ENCODE measurements at places on chromosomes 7 and 10.

- DNase-seq = no peak
Observed at GRCh38 chr10:87878664-87879459, 15.4 kb downstream of the PTEN start.

- DNase-seq = no peak
Observed at GRCh38 chr10:33335801-33336581, 1.5 kb upstream of the NRP1 start.

- DNase-seq = no peak
Observed at GRCh38 chr10:24793648-24794379, 70.1 kb upstream of the ARHGAP21 start.

DNA sequence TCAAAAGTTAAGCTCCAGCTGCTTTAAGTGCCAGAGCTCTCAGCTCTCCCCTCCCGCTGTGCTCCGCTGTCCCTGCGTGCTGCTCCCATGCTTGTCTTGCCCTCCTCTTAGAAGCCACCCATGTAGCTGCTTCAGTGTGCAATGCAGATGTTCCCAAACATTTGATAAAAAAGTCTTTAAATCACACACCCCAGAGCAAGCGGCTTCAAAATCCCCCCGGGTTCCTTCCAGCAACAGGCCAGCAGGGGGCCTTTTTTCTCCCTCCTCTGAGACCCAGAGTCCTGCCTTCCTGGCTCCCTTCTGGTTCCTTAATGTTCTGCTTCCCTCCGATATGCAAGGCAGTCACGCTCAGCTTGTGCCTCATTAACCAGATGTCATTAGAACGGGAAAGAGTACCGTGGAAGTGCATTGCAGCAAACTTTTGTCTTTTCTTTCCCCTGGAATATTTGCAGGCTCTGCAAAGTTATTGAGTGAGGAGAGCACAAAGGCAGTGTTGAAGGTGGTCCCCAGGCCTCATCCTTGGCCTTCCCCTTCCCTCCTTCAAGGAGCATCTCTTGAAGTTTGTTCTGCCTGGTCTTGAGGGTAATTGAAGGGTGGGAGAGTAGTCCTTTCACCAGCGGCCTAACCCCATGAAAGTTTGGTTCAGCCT, 25.5 kb downstream of the LDB3 start:
- DNase-seq = peak; percentile 34

DNA sequence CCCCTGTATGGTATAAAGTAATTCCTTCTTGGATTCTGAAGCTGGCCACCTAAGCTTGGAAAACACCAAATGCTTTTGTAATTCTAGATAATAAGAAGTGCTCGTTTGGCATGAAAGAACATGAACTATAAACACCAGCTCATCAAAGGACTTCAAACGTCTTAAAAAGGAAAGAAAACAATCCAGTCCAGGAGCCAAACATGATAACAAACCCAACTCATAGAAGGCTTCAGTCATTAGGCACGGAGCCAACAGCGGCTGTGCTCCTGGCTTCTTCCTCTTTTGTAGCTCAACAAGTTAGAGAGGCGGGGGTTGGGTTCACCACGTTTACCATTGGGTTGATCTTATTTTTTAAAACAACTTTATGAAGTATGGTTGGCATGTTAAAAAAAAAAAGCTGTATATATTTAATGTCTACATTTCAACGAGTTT, 56.4 kb upstream of the ECHDC3 start:
- DNase-seq = peak; percentile 36

DNA sequence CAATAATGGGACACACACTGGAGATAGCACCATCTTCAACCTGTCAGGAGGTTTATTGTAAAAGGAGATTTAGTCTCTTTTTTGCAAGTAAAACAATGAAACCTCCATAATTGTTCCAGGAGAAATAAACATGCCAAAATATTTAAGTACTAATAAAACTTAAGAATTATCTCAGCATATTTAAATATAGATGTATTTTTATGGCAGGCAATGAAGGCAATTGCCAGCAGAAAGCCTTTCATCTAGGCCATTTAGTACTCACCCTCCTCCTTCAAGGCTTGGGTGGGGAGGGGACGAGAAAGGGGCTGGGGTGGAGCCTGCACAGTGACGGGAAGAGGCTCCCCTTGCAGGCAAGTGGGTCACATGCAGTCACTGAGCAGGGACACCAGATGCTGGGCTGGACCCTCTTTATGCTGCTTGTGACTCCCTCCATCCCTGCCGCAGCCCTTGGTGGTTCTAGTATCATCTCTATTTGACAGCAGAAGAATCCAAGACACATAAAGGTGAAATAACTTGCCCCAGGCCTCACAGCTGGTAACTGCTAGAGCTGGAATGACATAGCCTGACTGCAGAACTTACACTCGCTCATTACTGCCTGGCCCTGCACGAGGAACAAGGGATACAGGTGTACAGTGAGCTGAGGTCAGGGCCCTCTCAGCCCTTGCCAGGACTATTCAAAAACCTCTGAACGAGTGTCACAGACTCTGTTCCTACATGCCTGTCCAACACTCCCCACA, 449.5 kb upstream of the ZMIZ1 start:
- no peak for DNase-seq

- no peak for DNase-seq
Observed at GRCh38 chr10:60363187-60363586, 26.5 kb downstream of the ANK3 start.

GRCh38 chr7:85030893-85031292, 156.0 kb downstream of the SEMA3D start:
- DNase-seq = no peak

GRCh38 chr10:35827783-35828182, 185.7 kb upstream of the FZD8 start:
- DNase-seq = no peak

DNA sequence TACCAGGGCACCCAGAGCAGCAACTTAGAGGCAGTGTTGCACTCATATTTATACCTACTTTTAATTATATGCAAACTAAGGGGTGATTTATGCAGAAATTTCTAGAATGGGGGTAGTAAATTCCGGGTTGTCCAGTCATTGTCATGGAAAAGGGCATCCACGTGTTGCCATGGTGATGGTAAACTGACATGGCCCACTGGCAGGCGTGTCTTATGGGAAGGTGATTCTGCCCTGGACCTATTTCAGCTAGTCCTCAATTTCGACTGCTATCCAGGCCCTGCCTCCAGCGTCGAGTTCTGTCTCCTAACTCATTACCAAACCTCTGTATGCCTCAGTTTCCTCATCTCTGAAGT, 12.8 kb downstream of the SNX8 start:
- no peak for DNase-seq

DNA sequence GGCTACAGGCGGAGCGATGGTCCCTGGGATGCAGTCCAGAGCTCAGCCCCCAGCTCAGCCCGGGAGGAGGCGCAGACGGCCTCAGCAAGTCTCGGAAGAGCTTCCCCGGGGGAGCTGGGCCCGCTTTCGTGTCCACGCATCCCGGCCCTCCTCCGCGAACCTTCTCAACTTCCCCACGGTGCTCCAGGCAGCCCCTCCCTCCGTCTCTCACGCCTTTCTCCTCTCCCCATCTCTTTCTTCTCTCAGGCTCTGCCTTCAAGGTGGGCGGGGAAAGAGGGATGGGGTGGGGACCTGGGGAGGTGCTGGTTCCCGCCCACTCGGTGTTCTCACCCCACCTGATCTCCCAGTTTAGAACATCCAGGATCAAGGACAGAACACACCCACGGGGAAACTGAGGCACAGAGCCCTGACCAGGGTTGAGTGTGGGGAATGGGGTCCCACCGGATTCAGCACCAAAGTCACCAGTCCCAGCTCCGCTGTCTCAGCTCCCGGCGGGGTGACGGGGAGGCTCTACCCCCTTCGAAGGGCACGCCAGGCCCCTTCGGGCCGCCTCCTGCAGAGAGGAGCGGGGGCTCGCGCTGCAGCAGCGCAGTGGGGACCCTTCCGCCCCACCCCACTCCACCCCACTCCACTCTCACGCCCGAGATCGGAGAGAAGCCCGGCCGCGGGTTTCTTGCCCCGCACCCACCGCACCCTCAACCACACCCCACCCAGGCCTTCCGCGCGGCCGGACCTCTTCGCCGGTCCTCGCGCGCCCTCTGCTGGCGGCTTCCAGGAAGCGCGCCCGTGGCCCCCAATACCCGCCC, 18.2 kb downstream of the POLL start:
- DNase-seq = peak; percentile 63

DNA sequence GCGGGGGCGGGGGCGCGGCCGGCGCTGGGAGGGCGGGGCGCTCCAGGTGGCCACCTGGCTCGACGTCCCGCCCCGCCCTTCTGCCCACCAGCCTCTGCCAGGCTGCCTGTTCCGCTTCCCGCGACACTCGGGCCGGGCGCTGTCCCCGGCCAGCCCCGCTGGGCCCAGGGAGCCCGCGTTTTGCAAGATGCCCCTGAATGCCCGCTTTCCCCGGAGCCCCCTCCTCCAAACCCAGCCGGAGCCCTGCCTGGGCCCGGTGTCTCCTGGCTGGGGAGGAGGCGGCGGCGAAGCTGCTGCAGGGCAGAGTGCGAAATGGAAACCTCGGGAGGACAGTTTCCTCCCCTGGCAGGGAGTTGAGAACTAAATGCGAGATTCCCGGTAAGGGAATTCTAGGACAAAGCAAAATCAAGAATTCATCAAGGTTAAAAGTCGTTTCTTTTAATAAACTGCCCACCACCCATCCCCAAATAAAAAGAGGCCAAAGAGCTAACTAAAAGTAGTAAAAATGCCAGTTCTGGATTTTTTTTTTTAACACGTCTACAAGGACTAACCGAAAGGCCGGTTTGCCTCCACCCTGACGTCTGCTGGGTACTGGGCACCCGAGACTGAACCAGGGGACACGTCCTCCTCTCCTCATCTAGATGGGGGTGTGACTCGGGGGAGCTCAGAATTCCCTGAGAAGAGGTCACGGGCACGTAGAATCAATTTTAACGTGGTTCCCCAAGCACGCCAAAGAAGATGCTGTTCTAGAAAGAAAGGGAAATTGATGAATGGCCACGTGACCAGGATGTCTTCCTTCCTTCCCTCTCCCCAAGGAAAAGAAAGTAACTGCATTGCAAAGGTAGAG, 200.4 kb upstream of the NFE2L3 start:
- DNase-seq = no peak

DNA sequence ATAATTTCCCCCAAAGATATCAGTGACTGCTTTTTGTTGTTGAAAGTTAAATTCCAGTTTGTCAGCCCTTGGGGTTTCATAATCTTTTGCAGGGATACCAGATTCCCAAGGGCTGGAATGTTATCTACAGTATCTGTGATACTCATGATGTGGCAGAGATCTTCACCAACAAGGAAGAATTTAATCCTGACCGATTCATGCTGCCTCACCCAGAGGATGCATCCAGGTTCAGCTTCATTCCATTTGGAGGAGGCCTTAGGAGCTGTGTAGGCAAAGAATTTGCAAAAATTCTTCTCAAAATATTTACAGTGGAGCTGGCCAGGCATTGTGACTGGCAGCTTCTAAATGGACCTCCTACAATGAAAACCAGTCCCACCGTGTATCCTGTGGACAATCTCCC, 3.2 kb downstream of the CYP26A1 start:
- no peak for DNase-seq

DNA sequence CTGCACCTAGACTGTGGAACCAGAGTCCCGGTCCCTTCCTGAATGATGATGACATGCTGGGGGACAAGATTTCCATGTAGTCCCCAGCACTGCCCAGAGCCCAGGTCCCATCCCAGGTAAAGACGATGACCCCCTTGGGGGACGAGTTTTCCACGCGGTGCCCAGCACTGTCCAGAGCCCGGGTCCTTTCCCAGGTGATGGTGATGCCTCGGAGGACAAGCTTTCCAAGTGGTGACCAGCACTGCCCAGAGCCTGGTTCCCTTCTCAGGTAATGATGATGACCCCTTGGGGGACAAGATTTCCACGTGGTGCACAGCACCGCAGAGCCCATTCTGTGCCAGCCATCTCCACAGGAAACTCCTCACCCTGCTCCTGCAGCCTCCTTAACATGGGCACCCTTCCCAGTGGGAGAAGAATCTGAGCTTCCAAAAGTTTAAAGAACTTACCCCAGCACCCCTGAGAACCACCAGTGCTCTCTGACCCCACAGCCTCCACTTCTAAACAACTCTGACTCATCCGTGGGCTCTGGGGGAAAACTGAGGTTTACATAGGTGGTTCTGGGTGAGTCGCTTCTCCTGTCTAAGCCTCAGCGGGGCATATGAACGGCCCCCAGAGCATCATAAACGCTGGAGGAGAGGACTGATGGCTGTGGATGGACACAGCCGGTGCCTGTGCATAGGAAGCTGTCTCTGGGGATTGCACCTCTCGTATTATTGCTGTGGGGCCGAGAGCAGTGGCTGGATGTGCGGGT, 233.2 kb downstream of the TCERG1L start:
- no peak for DNase-seq

DNA sequence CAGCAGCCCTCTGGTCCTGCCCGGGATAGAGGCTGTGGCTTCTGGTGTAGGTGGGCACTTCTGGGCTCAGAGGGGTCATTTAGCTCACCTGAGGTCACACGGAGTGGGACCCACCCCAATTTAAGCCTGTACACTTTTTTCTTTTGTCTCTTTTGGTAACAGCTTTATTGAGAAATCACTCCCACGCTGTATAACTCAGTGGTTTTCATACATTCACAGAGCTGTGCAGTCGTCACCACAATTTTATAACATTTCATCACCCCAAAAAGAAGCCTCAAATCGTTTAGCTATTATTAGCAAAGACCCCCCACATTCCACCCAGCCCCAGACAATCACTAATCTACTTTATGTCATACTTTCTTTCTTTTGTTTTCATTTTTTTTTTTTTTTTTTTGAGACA, 62.3 kb downstream of the LHPP start:
- DNase-seq = no peak
